GM12878 (cell line): ENCODE measurements at places on chromosomes 6 and 20. TPM values are rescaled to one million over a fixed set of nuclear protein-coding genes. Genes with fewer than 3 reads are reported as not detected.

DNA sequence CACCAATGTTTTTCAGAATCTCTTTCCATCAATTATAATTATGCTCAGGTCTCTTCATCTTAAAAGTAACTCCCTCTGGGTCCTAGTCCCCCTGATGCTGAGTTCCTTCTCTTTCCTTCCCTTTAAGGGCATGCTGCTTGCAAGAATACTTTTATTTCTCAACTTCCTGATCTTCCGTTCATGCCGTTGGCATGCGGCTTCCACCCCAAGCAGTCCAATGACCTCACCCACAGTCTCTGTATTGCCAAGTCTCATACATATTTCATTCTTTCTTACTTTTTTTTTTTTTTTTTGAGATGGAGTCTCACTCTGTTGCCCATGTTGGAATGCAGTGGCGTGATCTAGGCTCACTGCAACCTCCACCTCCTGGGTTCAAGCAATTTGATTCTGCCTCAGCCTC lies 83.5 kb downstream of the NDUFAF5 start:
- no peak for DNase-seq

WFDC10A gene
- not detected in 2 replicates for polyA plus RNA-seq

- DNase-seq, result no peak
These were observed 63.2 kb downstream of the PKIB start for GRCh38 chr6:122673343-122673961.

DNA sequence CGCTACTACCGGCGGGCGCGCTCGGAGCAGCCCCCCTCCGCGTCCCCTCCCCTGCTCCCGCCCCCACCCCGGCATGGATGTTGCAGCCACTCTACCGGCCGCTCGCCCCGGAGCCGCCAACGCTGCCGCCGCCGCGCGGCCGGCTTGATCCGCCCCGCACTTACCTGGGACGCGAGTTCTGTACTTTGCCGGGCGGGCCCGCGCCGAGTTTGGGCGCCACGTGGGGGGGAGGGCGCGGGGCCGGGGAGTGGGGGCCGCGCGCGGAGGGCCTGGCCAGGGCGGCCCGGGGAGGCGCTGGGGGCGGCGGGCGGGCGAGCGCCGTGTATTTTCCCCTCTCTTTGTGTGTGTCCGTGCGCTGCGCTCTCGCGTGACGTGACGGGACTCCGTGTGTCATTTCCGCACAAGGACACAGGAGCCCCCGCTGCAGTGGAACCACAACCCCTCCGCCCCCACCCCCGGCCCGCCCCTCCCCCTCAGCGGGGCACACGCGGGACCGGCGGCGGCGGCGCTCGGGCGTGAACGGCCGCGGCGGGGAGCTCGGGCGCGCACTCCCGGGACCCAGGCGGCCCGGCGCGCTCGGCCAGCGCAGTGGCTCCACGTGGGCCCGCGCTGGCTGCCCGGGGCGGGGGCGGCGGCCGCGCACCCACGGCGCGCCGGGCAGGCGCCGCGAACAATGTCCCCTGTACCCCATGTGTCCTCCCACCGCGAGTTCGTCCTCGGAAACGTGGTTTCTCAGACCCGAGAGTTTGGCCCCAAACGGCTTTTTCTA lies at the start of gene BEND3:
TSS of gene BEND3 (minus strand) at position 590 of the 769 bp plus-strand sequence. CDS start 16,230 bp downstream, outside the sequence.
- no peak for DNase-seq

GRCh38 chr6:22954749-22955385 lies 385.5 kb downstream of the HDGFL1 start:
- DNase-seq, result no peak
